Stimulated activated CD4-positive, alpha-beta T cell treated with anti-CD3 and anti-CD28 coated beads, TNF-alpha, amount 100 ng/mL, for 1 hour (primary cell): ENCODE measurements at places on chromosomes 6 and 20.

DNA sequence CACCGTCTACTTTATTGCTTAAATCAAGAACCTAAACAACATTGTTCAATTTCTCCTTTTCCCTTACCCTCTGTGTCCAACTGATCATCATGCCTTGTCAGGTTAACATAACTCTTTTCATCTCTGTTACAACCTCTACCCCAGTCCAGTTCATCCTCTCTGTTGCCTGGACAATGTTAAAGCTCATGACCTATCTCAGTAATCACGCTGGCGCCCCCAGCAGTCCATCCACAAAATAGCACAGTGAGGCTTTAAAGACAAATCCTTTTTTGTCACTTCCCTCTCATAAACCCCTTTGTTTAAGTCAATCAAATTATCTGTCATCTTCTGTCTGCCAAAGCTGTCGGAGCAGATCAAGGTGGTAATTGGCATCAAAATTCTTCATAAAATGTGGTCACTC is 140.1 kb downstream of the QKI start:
- DNase-seq, result peak; percentile 6

DNA sequence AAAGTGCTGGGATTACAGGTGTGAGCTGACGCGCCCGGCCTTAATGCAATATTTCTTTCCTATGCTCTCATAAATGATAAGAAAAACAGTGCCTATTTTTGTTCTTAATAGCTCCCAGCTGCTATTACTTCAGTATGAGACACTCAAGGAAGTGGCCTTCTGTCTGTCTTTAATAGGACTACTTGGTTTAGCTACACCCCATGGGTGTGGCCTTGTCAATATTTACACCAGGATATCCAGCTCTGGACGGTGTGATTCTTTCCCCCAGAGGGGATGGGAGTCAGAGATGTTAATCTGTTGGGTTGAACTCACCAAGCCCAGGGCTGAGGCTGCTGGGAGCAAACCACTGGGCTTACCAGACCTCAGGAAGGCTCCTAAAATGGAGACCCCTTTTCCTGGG is 134.2 kb downstream of the CEP57L1 start:
- no peak for DNase-seq

- no peak for DNase-seq
These were observed 455.1 kb downstream of the ADGRB3 start for GRCh38 chr6:69090132-69090531.

DNA sequence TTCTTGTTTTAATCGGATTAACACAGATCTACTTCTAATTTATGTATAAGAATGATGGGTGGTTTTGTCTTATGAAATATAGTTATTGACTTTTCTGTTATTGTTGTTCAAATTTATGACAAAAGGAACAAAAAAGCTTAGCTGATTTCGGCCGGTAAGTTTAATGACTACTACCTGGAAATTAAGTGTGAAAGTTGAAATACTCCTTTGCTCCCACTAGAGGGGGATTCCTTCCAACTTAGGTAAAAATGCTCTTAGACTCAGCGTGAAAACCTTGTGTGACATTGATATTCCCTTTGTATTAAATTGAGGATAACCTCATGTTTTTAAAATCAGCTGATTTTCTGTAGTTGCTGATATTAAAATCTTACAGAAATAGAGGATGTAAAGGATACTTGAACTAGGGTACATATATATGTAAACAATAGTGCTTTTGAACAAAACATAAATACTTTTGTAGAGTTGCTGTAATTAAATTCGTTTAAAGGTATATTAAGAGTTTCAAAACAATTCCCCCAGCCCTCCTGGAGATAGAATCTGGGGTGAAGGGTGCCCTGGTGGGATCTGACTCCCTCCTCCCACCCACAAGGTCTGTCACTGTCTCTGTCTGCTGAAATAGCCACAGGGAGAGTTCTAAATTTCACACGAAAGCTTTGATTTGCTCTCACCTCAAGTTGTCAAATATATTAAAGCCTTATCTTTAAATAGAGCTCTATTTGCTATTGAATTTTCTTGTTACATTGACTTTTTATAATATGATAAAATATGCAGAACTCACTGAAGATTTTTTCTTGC is 257.5 kb downstream of the ARID1B start:
- DNase-seq, result no peak

DNA sequence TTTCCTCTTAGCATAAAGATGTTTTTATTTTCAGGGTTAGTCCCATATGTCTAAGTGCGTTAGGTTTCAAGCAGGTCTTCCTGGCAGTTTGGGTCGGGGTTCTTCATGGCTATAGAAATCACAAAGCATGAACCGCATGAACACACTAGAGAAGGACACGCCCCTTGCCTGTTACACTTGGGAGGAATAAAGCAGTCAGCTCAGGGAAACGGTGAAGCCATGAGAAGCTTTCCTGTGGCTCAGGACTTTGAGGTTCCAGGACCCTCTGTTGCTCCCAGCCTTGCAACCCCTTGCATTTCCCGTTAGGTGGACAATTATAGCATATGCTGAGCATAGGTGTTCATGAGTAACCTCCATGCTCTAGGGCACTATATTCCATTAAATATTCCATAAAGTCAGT is 96.7 kb downstream of the SYCP2 start:
- DNase-seq, result no peak

GRCh38 chr20:56465997-56466396 is 2.4 kb upstream of the RTF2 start:
- DNase-seq, result no peak

- no peak for DNase-seq
These were observed 18.6 kb downstream of the FKBP1A start for GRCh38 chr20:1374246-1374645.

DNA sequence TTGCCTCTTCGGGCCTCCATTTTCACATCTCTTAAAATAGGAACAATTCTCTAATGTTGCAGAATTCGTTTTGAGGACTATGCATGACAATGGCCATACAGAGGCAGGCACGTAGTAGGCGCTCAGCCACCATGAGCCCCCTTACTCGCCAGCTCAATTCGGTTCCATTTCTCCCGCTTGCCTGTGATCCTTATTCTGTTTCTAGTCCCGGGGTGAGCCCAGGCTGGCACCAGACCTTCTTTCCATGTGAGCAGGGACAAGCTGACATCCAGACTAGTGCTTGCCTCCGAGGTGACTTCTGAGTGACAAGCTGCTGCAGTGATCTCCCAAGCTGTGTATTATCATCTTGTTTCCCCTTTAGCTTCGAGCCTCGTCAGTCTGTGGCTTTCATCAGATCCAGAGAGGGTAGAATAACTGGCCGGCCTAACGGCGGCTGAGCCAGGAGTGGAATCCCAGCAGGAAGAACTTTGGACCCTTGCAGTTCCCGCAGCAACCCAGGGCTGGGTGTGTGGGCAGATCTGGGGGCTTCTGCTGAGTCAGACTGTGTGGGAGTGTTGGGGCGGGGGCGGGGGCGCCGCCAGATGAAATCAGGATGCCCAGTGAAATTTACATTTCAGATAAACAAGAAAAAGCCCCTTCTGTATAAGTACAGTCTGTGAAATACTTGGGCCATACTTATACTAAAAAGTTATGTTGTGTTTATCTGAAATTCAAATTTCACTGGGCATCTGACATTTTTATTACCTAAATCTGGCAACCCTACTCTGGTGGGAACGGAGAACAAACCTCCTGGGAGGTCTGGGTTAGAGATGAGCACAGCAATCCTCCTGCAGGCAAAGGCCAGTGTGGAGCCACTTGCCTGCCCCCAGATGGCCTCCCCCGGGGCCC is 10.9 kb downstream of the BANF2 start:
- no peak for DNase-seq

- no peak for DNase-seq
These were observed 8.3 kb upstream of the TIAM2 start for GRCh38 chr6:154986787-154987235.

DNA sequence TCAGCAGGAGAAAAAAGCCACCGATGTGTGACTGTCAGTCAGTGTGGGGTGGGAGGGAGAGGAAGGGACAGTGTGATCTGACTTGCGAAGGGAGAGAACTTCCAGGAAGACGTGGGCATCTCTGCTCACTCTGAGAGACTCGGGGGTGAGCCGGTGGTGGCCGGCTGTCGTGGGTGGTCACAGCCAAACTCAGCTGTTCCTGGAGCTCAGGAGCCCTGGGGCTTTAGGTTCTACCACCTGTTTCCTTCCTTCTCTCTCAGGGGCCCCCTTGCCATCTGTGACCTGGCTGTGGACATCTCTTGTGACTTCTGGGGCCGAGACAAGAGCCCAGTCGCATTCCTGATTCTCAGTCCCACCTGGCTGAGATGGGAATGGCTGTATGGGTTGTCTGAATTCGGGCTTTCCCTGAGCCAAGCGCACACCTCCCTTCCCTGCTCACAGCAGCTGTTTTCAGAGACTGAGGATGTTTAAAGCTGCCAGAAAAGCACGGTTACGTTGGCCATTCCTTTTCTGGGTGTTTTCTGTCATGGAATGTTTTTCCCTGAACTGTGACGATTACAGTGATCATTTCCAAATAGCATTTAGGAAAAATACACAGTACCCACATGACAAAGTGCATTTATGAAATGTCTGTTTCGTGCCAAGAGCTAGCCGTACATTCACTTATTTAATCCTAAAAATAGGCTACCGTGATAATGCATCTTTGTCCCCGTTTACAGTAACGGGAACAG is 36.5 kb downstream of the SYNJ2 start:
- DNase-seq, result no peak
